Stimulated activated CD8-positive, alpha-beta memory T cell treated with anti-CD3 and anti-CD28 coated beads, Interleukin-7, amount 100 ng/mL, for 48 hours (primary cell): ENCODE measurements at places on chromosomes 6 and 20.
A peak's percentile ranks its signal among the peaks of the same experiment; 100 is the strongest.

- no peak for DNase-seq
Measured at GRCh38 chr6:142757852-142758628, 186.9 kb downstream of the HIVEP2 start.

- DNase-seq: no peak
Measured at GRCh38 chr20:43909720-43910119, 4.9 kb upstream of the TOX2 start.

DNA sequence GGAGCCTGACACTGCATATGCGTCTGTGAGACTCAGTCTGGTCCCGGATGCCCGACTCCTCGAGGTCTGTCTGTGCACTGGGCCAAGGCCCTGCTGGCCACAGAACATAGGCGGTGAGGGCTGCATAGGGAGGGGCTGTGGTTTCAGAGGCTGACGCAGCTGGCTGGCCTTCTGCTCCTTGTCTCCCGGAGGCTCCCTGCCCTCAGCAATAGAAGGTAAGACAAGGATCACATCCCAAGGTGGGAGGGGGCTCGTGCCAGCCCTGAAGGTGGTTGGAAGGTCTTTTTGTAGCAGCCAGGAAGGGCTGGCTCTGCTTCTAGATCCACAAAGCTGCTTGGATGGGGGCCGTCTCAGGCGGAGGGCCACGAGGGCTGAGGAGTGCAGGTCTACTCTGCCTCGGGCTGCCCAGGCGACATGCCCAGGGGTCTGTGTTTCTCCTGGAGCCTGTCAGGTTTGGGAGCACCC is 239.8 kb upstream of the SULF2 start:
- DNase-seq: no peak

DNA sequence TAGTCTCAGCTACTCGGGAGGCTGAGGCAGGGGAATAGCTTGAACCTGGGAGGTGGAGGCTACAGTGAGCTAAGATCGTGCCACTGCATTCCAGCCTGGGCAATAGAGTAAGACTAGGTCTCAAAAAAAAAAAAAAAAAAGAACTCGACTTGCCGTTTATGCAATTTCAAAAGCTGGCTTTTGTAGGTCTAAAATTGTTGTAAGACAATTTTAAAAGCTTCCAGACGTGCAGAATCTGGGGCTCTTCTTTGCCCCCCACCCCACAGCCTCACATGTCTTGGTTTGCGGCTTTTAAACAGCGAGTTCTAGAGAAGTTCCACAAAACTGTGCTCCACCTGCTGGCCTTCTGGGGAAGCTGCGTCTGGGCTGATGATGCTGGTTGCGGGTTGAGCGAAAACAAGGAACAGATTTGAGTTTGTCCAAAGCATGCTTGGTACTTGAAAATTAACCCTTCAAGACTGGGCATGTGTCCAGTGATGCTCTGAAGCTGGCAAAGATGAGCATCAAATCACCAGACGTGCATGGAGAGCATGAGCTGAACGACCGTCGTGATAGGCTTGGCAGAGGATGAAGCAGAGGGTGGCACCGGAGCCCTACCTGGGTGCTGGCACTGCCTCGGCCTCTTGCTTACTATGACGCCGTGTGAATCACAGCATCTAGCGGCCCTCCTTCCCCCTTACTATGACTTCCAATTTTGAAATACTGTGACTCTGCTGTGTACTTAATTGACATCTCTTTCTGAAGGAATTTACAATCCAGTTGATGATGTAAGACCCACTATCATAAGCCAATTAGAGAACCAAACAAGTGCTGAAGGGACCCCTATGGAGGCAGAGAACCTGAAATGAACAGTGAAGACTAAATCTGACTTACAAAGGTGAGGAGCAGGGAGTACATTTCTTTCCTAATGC is 171.4 kb downstream of the GMPR start:
- DNase-seq: peak; percentile 9

DNA sequence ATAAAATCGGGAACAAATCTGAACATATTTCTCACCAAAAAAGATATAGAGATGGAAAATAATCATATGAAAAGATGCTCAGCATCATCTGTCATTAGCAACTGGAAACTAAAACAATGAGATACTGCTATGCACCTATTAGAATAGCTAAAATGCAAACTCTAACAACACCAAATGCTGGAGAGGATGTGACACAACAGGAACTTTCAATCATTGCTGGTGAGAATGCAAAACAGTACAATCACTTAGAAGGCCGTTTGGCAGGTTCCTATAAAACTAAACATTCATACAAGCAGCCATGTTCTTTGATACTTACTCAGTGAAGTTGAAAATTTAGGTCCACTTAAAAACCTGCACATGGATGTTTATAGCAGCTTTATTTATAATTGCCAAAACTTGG is 67.0 kb downstream of the FAM50B start:
- DNase-seq: no peak
